ENCODE measurements at places on chromosomes 3 and 15.
A peak's percentile ranks its signal among the peaks of the same experiment; 100 is the strongest.

DNA sequence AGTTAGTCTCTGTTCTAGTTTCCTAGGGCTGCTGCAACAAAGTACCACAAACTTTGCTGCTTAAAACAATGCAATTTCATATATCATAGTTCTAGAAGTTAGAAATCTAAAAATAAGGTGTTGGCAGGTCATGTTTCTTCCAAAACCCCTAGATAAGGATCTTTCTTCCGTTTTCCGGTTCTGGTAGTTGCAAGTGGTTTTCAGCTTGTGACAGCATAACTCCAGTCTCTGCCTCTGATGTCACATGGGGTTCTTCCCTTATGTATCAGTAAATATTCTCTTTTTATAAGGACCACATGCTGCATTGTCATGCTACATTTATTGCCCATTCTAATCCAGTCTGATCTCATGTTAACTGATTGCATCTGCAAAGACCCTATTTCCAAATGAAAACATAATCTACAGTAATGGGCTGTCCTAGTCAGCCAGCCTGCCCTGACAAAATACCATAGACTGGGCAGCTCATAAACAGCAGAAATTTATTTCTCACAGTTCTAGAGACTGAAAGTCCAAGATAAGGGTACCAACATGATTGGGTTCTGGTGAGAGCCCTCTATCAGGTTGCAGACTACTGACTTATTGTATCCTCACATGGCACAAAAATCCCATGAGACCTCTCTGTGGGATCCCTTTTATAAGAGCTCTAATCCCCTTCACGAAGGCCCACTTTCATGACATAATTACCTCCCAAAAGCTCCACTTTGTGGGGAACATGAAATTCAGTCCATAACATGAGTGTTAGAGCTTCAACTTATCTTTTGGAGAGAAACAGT is 642.0 kb upstream of the NAALADL2 start:
- no peak for DNase-seq

GRCh38 chr3:28328188-28329151 is 20.1 kb upstream of the ZCWPW2 start:
- DNase-seq: no peak

DNA sequence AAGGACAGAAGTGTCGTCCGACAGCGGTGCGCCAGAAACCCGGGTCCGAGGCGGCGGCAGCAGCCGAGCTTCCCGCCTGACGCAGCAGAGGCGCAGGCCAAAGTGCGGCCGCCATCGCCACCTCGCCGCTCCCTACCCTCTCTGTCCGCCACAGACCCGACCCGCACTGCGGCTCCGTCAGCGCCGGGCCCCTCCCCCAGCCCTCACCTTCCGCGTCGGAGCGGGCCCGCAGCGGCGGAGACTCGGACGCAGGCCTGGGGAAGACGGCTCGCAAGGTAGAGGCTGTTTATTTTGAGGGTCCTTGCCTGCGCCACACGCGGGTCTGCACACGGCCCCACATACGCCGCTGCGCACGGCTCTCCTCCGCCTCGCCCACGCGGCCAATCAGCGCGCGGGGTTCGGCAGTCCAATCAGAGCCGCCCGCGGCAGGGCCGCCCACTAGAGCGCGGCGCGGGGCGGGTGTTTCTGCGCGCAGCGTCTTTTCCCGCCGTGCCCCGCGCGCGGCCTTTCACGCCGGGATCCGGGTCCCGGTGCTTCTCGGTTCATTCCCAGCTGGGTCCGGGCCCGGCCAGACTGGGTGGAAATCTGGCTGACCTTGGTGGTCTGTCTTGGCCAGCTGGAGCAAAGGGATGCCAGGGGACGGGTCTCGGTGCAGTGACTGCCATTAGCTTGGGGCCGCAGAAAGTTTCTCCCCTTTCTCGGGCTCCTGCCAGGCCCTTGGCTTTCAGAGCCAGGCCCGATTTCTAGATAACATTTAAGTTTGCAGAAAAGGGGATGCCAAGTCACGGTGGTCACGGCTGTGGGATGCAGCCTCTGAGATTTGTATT is at the start of gene CNBP:
Gene CNBP (minus strand): TSS at position 328 of the 827 bp plus-strand sequence. CDS start 12,139 bp downstream, outside the sequence.
- peak; percentile 92 for DNase-seq

DNA sequence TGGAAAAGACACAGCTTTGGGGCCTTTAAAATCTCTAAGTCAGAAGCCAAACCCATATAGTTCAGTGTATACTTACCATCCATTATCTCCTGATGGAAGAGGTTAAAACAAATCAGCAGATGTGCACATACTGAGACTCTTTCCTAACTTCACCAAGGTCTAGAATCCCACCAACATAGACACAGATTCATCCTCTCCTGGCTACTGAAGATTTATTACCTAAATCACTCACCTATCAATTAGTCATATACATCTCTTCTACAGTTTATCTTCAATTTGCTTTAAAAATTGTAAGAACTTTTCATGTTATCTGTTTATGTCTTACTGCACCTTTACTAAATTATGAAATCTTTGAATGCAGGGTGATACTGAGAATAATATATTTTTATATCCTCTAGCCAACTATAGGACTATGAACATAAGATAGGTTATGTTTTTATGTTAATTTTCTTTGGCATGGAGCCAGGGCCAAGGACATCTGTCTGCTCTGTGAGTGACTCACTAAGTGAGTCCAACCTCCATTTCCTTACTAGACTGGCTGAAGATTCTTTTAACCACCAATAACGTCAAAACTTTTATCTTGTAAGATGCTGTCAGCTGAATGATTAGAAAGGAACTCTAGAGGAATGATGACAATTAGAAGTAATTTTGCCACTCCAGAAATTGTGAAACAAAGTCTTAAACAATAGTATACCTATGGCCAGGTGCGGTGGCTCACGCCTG is 397.6 kb downstream of the FOXP1 start:
- DNase-seq: peak; percentile 53

DNA sequence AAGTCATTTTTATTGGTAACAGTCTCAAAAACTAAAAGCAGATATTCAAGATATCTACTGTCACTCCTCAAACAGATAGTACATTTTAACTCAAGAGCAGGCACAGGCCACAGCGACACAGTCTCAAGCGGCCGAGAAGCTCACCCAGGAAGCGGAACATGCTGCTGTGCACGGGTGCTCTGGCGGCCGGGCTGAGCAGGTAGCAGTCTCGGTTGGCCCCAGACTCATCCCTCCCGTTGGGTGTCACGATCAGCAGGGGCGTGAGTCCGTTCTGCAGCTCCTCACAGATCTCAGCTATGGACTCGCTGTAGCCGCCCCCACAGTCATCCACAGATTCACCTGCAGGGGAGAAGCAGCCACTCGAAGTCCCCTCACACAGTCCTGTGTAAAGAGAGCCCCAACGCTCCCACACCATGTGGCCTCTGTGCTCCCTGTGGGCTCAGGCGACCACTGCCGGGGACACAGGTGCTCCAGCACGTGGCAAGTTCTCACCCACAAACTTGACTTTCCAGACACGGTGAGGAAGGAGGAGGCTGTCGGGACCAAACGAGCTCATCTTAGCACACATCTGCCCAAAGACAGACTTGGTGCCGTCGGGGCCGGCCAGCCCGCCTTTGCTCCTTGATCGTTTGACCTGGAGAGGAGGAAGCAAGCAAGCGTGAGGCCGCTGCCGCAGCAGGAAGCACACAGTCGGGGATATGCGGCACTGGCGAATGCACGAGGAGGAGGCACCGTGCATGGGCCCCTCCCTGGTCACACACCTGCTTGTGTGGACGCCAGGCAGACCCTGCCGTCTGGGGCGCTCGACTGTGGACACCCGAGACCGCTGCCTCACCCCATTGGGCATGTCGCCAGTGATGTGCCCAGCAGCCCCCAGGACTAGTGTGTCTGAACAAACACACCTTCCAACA is 17.7 kb upstream of the OCA2 start:
- DNase-seq: no peak

DNA sequence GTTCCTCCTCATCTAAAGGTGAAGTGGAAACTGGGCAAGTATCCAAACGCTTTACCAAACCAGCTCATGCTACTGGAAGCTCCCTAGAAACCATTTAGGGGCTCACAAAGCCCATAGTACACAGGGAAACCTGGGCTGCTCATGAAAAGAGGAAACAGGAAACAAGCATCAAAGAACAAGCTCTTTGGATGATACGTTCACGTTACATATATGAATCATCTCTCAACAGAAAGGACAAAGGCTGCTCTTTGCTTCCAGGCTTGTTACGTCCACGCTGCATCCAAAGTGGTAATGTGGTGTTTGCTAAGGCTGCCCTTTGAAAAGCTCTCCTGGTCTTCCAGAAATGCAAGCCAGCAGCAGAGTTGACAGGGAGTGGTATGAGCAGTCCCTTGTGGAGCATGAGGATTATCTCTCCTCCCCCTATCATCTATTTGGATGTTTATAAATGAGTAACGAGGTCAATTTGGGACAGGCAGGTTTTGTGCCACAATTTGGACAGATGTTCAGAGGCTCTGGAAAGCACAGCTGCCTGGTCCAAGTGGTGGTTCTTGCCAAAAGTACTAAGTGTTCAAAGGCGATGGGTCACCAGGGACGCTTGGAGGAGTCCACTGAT is 98.0 kb upstream of the RORA start:
- DNase-seq: no peak

DNA sequence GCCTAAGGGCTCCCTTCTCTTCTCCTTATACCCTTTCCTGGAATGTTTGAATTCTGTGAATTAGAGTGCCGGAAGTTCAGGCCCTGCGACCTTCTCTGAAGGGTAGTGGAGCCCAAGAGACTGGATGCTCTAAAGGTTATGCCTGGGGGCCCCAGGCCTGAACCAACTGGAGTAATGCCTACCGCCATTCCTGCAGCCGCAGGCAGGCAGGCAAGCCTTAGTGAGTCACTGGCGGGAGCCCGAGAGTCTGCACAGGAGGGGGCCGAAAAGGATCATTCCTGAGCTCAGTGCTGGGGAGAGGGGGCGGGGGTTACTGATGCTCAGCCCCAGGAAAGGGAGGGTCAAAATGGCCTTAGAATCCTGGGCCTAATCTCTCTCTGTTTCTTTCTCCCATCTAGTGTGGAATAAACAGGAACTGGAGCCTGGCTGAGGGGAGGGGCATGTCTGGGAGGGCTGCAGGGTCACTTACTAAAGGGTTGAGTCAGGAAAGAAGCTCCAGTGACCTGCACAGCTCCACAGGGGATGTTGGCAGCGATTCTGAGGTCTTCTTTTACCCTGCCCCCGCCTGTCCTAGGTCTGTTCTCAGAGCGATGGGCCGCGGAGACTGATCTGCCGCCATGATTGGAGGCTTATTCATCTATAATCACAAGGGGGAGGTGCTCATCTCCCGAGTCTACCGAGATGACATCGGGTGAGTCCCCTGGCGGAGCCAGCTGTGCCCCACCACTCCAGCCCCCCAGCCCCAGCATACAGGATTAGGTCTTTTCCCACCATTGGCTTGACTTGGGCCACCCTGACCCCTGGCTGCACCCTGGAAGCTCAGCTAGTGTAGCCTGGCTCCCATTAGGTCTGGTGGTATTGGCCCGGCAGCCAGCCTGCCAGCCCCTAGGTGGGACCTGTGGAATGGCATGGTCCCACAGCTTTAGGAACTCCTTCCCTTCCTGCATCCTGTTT is 2.0 kb downstream of the AP2M1 start:
- no peak for DNase-seq

GRCh38 chr15:71730277-71731144 is 79.8 kb upstream of the NR2E3 start:
- peak; percentile 29 for DNase-seq

DNA sequence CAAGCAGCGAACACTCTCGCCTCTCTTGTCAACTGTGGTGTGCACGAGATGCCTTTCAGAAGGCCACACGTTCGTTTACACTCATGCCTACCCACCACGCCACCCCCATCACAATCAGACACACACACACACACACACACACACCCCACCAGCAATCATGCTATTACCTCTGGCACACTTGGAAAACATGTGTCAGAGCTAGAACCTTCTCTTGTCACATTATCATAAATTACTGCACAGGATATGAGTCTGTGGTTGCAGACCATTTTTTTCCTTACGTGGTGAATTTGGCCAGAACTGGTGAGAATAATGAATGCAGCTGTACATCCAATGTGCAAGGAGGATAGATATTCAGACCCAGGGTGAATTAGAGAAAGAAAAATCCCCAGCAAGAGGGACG is 52.4 kb downstream of the TRIM69 start:
- DNase-seq: peak; percentile 63

DNA sequence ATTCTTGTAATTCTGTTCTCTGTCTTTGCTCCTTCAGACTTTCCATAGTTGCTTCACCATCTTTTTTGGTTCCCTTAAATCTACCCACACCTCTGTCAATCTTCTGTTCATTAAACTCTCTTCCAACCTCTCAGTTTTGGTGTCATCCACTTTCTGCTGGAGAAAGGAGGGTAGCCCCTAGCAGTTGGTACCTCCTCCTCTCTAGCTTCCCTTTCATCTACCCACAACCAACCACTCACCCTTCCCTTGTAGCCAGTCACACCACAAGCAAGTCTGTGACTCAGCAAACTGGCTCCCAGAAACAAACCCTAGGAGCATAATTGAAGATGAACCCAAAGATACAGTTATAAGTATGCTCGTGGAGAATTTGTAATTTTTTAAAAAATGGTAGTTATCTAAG is 318.6 kb downstream of the FHIT start:
- DNase-seq: no peak
